ENCODE measurements at places on chromosomes 6 and 20. TPM values are rescaled to one million over a fixed set of nuclear protein-coding genes. Genes with fewer than 3 reads are reported as not detected.

- H3K27ac ChIP-seq = no peak overlapping the region
- no peaks in the 10 kb centered on the region for H3K36me3 ChIP-seq
- no peak overlapping the region for H3K4me3 ChIP-seq
- H3K4me1 ChIP-seq = no peaks in the 10 kb centered on the region
- H3K27me3 ChIP-seq = no peaks in the 10 kb centered on the region
Measured at GRCh38 chr6:115901896-115902295, 158.8 kb downstream of the FRK start.

- H3K27me3 ChIP-seq = no peaks in the 10 kb centered on the region
- no peak for DNase-seq
- no peak overlapping the region for H3K4me3 ChIP-seq
- H3K27ac ChIP-seq = peak overlapping the region; percentile 71
- peaks cover 8% of the 10 kb centered on the region for H3K4me1 ChIP-seq
Measured at GRCh38 chr6:6704103-6705060, 115.9 kb downstream of the LY86 start.

- H3K36me3 ChIP-seq = no peaks in the 10 kb centered on the region
- DNase-seq = no peak
- H3K27ac ChIP-seq = no peak overlapping the region
- peaks cover 3% of the 10 kb centered on the region for H3K4me1 ChIP-seq
- H3K27me3 ChIP-seq = no peaks in the 10 kb centered on the region
- H3K4me3 ChIP-seq = no peak overlapping the region
Measured at GRCh38 chr20:57208198-57208597, 58.2 kb downstream of the BMP7 start.

Gene HLA-DMA
- polyA plus RNA-seq = 101 TPM

GRCh38 chr6:146595972-146596731, 2.6 kb upstream of the ADGB start:
- no peaks in the 10 kb centered on the region for H3K27me3 ChIP-seq
- no peaks in the 10 kb centered on the region for H3K36me3 ChIP-seq
- no peak overlapping the region for H3K4me3 ChIP-seq

GRCh38 chr6:3261518-3261820, 2.7 kb downstream of the PSMG4 start:
- H3K4me3 ChIP-seq = no peak overlapping the region
- peaks cover 5% of the 10 kb centered on the region for H3K36me3 ChIP-seq
- no peak for DNase-seq
- H3K4me1 ChIP-seq = no peaks in the 10 kb centered on the region

Gene RBM38
- polyA plus RNA-seq = 18.0 TPM

DNA sequence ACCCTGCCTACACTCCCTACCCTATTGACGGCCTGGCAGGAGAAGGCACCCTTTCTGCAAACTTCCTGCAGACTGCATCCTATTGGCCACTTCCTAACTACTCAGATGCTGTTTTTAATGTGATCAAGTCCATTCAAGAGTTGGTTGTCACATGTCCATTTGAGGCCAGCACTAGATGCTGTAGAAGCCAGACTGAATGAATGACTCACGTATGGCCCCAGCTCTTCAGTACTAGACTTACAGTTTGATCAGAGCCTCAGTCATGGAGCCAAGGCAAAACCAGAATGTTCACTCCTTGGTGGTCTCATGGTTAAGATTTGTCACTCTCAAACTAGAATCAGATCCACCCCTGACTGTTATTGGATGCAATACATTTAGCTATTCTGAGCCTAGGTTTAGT, 101.7 kb downstream of the OPRM1 start:
- no peak overlapping the region for H3K27ac ChIP-seq
- no peak overlapping the region for H3K4me3 ChIP-seq
- H3K4me1 ChIP-seq = no peaks in the 10 kb centered on the region
- H3K36me3 ChIP-seq = no peaks in the 10 kb centered on the region
- DNase-seq = no peak
- no peaks in the 10 kb centered on the region for H3K27me3 ChIP-seq

DNA sequence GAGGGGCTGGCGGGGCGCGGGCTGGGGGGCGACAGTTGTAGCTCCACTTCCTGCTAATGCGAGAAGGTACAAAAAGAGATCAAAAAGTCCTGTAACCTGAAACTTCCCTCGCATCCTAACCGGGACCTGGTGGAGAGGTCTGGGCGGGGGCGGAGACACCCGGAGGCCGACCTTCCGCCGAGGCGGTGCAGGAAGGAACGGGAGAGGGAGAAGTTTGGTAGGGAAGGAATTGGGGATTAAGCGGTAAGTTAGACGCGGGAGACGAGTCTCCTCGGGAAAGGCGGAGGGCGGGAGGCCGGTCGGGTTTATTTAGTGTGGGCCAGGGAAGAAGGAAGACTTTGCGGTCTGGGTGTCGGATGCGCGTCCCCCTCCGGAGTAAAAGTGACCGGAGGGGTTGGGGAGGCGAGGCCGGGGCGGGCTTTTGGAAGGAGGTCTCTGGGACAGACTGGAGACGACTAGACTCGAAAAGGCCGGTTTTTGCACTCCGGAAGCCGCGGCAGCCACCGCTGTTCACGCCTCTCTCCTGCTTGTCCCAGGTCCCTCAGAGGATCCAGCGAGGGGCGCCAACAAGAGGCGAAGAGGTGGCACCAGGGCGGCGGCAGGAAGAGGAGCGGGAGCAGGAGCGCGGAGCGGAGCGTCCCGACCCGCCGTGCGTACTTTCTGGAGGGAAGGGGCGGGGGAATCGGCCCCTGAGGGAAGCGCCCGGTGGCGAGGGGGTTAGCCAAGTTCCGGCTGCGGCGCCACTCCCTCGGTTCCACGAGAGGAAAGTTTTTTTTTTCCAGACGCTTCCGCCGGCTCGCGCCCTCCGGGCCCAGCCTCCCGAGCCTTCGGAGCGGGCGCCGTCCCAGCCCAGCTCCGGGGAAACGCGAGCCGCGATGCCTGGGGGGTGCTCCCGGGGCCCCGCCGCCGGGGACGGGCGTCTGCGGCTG, 734 bp downstream of the TPBG start:
- no peaks in the 10 kb centered on the region for H3K36me3 ChIP-seq
- peak; percentile 73 for DNase-seq
- H3K27me3 ChIP-seq = no peaks in the 10 kb centered on the region

- H3K4me1 ChIP-seq = peaks cover 2% of the 10 kb centered on the region
- no peaks in the 10 kb centered on the region for H3K27me3 ChIP-seq
- no peak overlapping the region for H3K4me3 ChIP-seq
- no peak for DNase-seq
- no peaks in the 10 kb centered on the region for H3K36me3 ChIP-seq
- H3K27ac ChIP-seq = no peak overlapping the region
Measured at GRCh38 chr20:48384147-48384818, 443.5 kb downstream of the PREX1 start.

DNA sequence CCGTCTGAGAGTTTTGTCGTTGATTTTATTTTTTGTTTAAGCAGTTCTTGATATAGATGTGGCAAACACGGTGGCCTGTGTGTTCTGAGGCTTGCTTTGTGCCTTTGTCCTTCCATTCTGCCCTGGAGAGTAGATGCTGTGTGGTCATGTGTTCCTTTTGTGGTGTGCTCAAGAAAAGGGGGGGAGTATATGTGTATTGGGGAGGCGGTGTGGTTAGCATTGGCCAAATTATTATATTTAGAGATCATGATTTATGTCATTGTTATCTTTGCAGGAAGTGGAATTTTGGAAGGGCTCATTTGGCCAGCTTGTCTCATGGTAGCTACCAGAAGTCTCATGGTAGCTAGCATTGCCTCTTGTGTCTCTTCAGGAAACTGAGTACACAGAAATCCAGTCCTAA, 16.4 kb downstream of the RREB1 start:
- H3K4me1 ChIP-seq = peaks cover 5% of the 10 kb centered on the region
- H3K4me3 ChIP-seq = no peak overlapping the region
- no peak for DNase-seq
- no peaks in the 10 kb centered on the region for H3K36me3 ChIP-seq

Gene PLCB4
- polyA plus RNA-seq = 2.8 TPM

- no peak for DNase-seq
- H3K36me3 ChIP-seq = no peaks in the 10 kb centered on the region
- no peaks in the 10 kb centered on the region for H3K4me1 ChIP-seq
- no peak overlapping the region for H3K4me3 ChIP-seq
- H3K27ac ChIP-seq = no peak overlapping the region
- no peaks in the 10 kb centered on the region for H3K27me3 ChIP-seq
Measured at GRCh38 chr6:17006543-17006942, 95.3 kb upstream of the STMND1 start.

DNA sequence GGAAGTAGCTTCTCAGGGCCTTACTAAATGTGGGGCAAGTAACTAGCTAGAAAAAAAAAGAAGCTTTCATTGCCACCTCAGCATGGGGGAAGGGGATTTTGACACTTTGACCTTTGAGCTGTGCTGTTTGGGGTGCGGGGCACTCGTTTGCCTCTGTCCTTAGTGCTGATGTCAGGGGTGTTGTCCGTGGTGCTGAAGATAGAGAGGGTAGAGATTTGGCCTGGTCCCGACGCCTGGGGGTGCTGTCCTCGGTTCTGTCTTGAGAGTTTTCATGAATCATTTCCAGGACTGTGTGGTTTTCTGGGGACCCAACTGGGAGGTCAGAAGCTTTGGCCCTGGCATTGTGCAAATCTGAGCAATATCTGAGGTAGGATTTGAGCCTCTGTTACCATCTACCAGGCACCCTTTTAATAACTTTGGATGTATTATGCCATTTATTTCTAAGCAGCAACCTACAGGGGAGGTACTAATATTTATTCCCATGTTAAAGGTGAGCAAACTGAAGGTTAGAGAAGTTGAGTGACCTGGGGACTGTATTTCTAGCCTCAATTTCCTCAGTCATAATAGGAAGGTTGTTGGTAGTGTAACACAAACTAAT, 78.0 kb downstream of the DLGAP4 start:
- H3K27me3 ChIP-seq = no peaks in the 10 kb centered on the region
- no peaks in the 10 kb centered on the region for H3K4me1 ChIP-seq
- H3K36me3 ChIP-seq = no peaks in the 10 kb centered on the region
- peak; percentile 83 for DNase-seq
- no peak overlapping the region for H3K27ac ChIP-seq

DNA sequence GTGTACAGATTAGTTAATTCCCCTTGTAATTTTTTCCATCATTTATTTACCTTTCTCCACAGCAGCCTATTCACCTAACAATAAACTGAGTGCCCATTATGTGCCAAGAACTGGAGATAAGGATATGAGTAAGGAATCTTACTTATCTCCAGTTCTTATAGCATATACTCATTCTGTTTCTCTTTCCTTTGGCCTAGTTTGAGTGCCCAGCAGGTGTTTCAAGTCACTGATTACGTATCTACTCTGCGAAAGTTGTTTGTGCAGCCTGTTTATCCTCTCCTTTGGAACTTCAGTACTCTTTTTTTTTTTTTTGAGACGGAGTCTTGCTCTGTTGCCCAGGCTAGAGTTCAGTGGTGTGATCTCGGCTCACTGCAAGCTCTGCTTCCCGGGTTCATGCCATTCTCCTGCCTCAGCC, 17.3 kb upstream of the POU5F1 start:
- no peaks in the 10 kb centered on the region for H3K36me3 ChIP-seq
- no peaks in the 10 kb centered on the region for H3K27me3 ChIP-seq
- H3K4me3 ChIP-seq = no peak overlapping the region
- DNase-seq = no peak
- H3K27ac ChIP-seq = peak overlapping the region; percentile 87

GRCh38 chr20:16352751-16353416, 220.4 kb downstream of the KIF16B start:
- no peaks in the 10 kb centered on the region for H3K4me1 ChIP-seq
- H3K36me3 ChIP-seq = no peaks in the 10 kb centered on the region
- no peaks in the 10 kb centered on the region for H3K27me3 ChIP-seq
- H3K27ac ChIP-seq = no peak overlapping the region

- no peak overlapping the region for H3K27ac ChIP-seq
- no peaks in the 10 kb centered on the region for H3K4me1 ChIP-seq
- no peak for DNase-seq
- no peaks in the 10 kb centered on the region for H3K27me3 ChIP-seq
Measured at GRCh38 chr6:14857501-14857900, 388.4 kb upstream of the JARID2 start.

Gene SYCP2L
- 1.0 TPM for polyA plus RNA-seq

GRCh38 chr6:85396159-85396808, 53.6 kb upstream of the NT5E start:
- H3K4me3 ChIP-seq = no peak overlapping the region
- no peak overlapping the region for H3K27ac ChIP-seq
- no peaks in the 10 kb centered on the region for H3K36me3 ChIP-seq
- no peaks in the 10 kb centered on the region for H3K4me1 ChIP-seq

DNA sequence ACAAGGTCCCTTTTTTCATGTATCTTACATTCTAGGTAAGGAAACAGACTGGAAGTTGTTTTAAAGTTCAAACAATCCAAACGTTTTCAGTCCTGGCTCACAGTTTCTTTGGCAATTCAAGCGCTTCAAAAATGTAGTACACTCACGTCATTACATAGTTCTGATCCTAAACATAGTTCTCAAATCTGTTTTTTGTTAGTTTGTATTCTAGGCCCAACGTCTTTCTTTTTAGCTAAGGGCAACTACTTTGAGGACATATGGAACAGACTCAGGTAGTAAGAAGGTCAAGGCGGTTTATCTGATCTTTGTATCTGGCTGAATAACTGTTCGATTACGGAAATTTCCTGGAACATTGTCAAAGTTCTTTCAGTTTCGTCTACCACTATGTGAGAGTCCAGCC, 36.9 kb upstream of the PLCB4 start:
- no peaks in the 10 kb centered on the region for H3K27me3 ChIP-seq
- H3K4me1 ChIP-seq = no peaks in the 10 kb centered on the region
- no peak overlapping the region for H3K4me3 ChIP-seq
- no peak overlapping the region for H3K27ac ChIP-seq
- H3K36me3 ChIP-seq = no peaks in the 10 kb centered on the region

Gene RIN2
- polyA plus RNA-seq = 20.2 TPM

DNA sequence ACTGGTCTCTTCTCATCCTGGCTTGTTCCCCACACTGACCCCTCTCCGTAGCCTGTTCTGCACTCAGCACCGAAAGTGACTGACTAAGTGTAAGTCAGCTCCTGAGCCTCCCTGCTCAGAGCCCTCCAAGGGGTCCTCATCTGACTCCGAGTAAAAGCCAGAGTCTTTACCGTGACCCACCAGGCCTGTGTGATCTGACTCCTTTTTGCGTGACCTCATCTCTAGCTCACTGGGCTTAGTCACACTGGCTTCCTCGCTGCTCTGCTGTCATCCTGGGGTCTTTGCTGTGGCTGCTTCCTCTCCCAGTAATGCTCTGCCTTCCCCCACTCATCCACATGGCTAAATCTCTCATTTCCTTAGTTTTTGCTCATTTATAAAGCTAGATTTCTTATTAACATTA, 116.6 kb downstream of the PLCB4 start:
- no peak for DNase-seq
- H3K4me1 ChIP-seq = no peaks in the 10 kb centered on the region
- no peaks in the 10 kb centered on the region for H3K36me3 ChIP-seq
- H3K4me3 ChIP-seq = no peak overlapping the region

Gene MAP3K5
- 5.9 TPM for polyA plus RNA-seq

DNA sequence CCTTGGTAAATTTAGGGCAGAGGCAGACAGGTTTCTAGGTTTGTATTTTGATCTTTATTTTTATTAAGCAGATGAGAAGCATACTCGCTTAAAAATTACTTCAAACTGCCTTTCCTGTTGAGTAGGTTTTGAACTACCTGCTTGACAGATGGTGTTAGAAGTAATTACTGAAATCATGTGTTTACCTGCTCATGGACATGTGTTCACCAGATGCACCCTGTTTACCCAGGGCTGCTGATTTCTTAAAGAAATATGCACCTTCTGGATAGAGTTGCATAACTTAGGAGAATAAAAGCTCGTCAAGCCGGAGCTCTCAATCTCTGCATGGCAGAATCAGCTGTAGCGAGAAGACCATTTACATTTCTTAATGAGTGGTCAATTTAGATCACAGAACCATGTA, 165.1 kb downstream of the CDKAL1 start:
- no peaks in the 10 kb centered on the region for H3K4me1 ChIP-seq
- DNase-seq = no peak
- H3K27me3 ChIP-seq = no peaks in the 10 kb centered on the region
- H3K27ac ChIP-seq = no peak overlapping the region
- no peaks in the 10 kb centered on the region for H3K36me3 ChIP-seq

Gene SLC26A8
- not detected for polyA plus RNA-seq

Gene DOK5
- polyA plus RNA-seq = 4.8 TPM
